ENCODE measurements at places on chromosomes 3 and 15.
A peak's percentile ranks its signal among the peaks of the same experiment; 100 is the strongest.

DNA sequence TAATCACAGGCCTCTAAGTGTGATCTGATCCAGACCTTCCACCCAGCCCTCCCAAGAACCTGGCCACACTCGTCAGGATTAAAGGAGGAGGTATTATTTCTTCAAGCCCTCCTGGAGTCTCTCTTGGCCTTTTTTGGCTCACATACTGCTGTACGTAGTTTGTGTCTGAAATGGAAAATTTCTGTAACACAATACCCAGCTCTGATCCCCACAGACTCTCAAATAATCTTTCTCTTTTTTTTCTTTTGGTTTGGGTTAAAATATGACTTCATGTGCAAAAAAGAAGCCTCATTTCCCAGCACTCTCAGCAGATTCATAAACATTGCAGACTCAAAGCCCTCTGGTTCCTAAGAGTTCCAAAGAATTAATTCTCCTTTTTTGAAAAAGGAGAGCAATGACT is 96.5 kb upstream of the PHLDB2 start:
- no peak for DNase-seq

DNA sequence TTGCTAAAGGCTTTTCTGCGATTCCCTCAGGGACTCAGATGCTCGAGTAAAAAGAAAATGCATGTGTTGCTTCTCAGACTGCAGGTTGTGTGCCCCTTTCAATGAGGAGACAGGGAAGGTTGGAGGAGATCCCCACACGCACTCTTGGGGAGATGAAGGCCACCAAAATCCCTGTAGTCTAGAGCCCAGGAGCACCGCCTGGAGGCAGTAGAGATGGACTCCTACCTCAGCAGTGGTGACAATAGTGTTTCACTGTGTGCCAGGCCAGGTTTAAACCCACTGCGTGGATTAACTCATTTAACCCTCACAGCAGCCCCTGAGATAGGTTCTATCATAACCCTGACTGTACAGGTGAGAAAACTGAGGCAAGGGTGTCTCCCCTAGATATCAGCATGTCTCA is 15.2 kb downstream of the MEGF11 start:
- DNase-seq, result no peak

DNA sequence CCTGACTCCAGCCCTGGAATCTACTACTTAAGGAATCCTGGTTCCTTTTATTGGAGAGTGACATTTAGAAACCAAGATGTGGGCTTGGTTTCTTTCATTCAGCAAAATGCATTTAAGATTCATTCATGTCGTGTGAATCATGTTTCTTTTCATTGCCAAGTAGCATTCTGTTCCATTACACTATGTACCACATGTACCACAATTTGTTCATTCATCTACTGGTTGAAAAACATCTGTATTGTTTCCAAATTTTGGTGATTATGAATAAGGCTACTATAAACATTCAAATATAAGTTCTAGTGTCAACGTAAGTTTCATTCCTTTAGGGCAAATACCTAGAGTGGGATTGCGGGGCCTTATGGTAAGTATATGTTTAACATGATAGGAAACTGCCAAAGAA is 264.2 kb downstream of the VPS13C start:
- no peak for DNase-seq

DNA sequence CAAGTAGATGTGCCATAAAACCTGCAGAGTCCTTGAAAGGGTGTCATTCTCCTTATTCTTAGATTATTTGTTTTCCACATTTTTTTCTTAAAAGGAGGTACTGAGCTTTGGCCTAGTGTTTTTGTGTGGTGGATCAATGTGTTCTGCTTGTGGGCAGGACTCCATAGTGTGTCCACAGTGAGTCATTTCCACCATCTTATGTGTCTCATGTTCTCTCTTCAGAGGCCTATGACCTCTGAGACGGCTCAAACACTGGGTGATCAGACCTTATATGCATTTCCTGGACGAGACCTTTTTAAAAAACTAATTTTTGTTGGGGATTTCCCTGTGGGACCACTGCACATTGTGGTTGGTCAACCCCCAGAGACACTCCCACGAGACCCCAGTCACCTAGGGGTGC is 93.4 kb downstream of the CHCHD4 start:
- DNase-seq, result no peak

DNA sequence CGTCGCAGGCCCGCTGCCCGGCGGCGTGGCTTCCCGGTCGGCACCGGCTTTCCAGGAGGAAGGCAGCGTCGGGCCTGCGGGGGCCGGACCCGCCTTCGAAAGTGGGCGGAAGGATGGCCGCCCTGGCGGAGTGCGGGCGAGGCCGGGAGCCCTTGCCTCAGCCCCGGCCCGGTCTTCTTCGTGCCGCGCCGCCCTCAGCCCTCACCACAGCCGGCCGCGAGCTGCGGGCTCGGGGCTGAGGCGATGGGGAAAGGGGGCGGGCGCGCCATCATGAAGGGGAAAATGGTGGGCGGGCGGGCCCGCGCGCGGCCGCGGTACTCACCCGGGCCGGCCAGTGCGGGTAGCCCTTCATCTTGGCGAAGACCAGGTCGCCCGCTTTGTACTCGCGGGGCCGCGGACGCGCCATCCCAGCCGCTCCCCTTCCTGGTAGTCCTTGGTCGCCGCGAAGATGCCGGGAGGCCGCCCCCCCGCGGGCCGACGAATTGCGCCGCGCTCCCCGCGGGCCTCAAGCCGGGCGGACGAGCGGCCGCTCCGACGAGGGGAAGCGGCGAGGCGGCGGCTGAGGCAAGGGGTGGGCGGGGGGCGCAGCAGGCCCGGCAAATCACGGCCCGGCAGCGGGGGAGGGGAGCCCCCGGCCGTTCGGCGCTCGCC is 489 bp downstream of the HDGFL3 start:
- DNase-seq, result no peak

GRCh38 chr3:128004661-128005060 is 47.6 kb upstream of the SEC61A1 start:
- DNase-seq, result no peak

- DNase-seq, result no peak
Observed at GRCh38 chr15:64623347-64623996, 151.9 kb downstream of the RBPMS2 start.

DNA sequence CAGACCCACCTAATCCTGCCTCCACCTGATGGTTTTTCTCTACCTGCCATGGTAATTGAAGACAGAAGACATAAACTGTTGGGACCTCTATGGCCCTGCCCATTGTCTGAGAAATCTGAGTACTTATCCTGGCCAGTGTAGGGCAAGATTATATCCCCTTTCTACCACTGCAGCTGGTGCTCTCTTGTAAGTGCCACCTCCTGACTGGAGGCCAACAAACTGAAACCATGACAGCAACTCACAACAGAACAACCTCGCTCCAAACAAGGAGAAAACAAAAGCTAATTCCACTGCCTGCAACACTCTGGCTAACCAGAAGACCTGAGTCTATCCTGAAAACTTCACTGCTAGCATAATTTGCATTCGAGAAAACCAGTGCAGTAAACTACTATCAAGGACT is 82.9 kb downstream of the CLDN1 start:
- no peak for DNase-seq

GRCh38 chr3:39177708-39178332 is 14.6 kb downstream of the XIRP1 start:
- DNase-seq, result peak; percentile 71

DNA sequence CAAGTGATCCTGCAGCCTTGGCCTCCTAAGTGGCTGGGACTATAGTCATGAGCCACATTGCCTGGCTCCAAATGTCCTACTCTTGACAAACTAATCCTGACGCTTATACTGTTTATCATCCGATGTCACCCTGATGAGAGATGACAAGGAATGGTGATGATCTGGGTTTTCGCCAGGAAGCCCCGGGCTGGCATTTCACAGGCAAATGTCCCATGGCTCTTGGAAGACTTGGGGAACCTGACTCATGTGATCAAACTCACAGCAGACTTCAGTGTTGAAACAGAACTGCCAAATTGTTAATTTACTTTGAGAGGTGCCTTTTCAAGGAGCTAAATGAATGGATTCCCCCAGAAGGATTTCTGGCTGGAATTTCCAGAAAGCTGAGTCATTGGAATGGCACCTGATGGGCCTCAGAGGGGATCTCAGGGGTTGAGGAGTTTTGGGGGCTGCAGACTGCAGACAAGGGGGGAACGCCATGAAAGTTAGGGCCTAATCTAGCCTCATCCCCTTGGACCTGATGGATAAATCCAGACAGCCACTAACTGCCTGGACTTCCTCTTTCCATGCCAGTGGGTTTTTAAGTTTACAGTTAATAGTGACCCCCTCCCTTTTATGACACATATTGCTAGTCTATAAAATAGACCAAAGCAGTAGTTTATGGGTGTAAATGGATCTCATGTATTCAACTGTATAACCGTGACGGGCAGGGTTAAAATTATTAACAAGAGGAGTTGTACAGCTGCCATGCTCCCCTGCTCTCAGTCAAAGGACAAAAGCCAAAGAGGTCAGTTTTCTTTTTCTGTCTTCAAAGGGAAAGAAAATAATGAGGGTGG is 146.6 kb downstream of the CHSY1 start:
- no peak for DNase-seq

- DNase-seq, result no peak
Observed at GRCh38 chr15:78675617-78676360, 34.8 kb upstream of the CHRNB4 start.

DNA sequence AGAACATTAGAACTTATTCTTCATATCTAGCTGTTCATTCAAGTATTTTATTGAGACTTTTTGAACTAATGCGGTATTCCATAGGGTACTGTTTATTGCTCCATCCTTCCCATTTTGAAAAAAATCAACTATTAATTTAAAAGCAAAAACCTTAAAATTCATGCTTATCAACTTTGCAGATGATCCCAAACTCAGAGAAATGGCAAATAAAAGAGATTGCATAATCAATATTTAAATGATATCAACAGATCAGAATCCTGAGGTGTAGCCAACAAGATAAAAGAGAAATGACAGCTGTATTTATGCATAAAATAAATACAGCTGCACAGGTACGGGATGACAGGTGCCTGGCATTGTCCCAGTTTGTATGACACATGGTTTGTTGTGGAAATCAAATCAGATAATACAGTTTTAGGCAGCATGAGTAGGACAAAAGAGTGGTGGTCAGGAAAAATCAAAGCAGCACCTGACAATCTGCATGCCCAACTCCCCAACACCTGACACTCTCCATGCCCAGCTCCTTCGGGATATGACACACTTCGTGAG is 42.4 kb upstream of the CMTM8 start:
- no peak for DNase-seq

DNA sequence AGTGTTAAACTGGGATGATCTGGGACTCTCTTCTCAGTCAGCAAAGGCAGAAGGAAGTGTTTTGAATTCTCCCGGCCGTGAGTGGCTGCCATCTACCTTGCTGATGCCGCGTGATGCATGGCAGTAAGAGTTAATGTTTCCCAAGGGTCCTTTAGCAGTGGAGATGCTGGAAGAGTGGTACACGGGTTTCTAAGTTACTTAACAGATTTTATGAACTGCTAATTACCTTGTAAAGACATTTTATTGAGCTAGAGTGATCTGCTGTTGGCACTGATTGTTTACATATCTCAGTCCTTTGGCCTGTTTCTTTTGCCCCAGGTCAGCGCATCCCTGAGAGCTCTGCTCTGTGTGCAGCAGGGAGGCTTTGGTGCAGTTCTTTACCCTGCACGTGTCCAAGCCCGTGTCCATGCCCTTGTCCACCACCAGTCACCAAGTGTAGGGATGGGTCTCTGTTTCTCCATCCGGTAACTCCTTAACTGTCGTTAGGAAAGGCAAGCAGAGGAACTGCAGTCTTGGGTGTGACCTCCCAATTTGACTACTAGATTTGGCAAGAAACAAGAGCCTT is 172.3 kb downstream of the SLCO3A1 start:
- DNase-seq, result no peak

DNA sequence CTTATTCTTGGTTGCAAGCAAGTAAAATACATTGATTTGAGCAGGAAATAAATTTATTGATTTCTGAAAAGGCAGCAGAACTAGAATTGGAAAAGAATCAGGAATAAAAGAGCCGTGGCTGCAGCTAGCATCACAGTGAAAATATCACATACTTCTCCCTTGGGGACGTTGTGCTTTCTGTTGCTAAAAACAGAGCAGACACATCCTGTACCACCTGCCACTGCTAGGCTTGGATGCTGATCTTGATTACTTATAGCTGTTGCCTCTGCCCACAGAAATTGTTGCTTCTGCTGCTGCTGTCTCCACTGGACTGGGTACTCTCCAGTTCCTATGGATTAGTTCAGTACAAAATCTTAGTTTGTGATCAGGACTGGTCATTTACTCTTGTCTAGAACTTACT is 283.8 kb downstream of the C3orf38 start:
- DNase-seq, result no peak

GRCh38 chr3:30333903-30334302 is 272.5 kb upstream of the TGFBR2 start:
- no peak for DNase-seq

- no peak for DNase-seq
Observed at GRCh38 chr3:38170722-38171121, 5.4 kb downstream of the OXSR1 start.

- no peak for DNase-seq
Observed at GRCh38 chr3:184651904-184652303, 60.0 kb downstream of the MAGEF1 start.

DNA sequence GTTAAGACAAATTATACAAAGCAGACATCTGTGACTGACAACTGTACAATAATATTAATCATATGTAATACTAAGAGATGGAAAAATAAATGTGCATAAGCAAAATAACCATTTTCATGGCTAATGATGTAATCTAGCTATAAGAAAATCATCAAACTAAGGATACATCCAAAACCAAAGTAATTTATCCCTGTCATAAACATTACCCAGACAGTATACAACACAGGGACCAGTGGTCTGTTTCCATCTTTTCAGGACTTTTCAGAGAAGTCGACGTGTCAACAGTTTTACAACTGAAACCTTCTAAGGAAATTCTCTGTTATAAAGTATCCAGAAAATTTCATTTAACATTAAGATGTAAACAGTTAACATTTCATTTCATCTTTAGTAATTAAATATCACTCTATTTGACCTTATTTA is 11.0 kb downstream of the THBS1 start:
- DNase-seq, result no peak

DNA sequence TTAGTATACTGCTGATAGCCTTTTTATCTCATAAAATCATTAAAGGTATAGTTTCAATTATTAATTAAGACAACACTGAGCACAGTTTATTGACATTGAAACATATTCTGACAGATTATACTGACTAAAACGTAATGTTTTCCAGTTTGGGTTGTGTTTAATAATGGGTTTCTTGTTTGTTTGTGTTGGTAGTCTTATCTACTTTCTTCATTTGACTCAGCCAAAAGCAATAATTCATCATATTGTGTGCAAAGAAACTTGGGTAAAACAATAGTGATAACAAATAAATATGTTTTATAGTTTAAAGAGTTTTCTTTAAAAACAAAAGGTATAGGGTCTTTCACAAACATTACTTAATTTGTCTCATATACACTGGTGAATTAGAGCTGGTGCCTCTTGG is 629.2 kb upstream of the AGTR1 start:
- DNase-seq, result no peak

- no peak for DNase-seq
Observed at GRCh38 chr3:81723732-81724313, 37.6 kb downstream of the GBE1 start.

GRCh38 chr3:45365060-45365459 is 23.3 kb upstream of the LARS2 start:
- DNase-seq, result no peak

Measured in stimulated activated CD4-positive, alpha-beta T cell treated with anti-CD3 and anti-CD28 coated beads, Interleukin-15, amount 100 ng/mL, for 48 hours (primary cell).